ENCODE measurements at places on chromosomes 6 and 20. TPM values are rescaled to one million over a fixed set of nuclear protein-coding genes. Genes with fewer than 3 reads are reported as not detected.

- H3K4me1 ChIP-seq, result peaks cover 5% of the 10 kb centered on the region
- no peak for DNase-seq
- H3K36me3 ChIP-seq, result no peaks in the 10 kb centered on the region
- no peaks in the 10 kb centered on the region for H3K27me3 ChIP-seq
- H3K4me3 ChIP-seq, result no peak overlapping the region
Measured at GRCh38 chr6:7818257-7819214, 92.1 kb downstream of the TXNDC5 start.

The ADAM33 gene
- 23.3 TPM for polyA plus RNA-seq

GRCh38 chr6:42409581-42409980 lies 42.1 kb downstream of the TRERF1 start:
- H3K27ac ChIP-seq, result no peak overlapping the region
- DNase-seq, result no peak
- peaks cover 7% of the 10 kb centered on the region for H3K4me1 ChIP-seq
- no peak overlapping the region for H3K4me3 ChIP-seq
- H3K36me3 ChIP-seq, result no peaks in the 10 kb centered on the region

- H3K4me3 ChIP-seq, result no peak overlapping the region
- no peaks in the 10 kb centered on the region for H3K36me3 ChIP-seq
- H3K4me1 ChIP-seq, result no peaks in the 10 kb centered on the region
- no peak for DNase-seq
- no peaks in the 10 kb centered on the region for H3K27me3 ChIP-seq
Measured at GRCh38 chr20:8344631-8345030, 212.6 kb downstream of the PLCB1 start.

The DUSP15 gene
- 2.5 TPM for polyA plus RNA-seq

- no peaks in the 10 kb centered on the region for H3K4me1 ChIP-seq
- no peaks in the 10 kb centered on the region for H3K36me3 ChIP-seq
- no peaks in the 10 kb centered on the region for H3K27me3 ChIP-seq
- DNase-seq, result no peak
- no peak overlapping the region for H3K4me3 ChIP-seq
Measured at GRCh38 chr6:127190552-127190951, 72.1 kb downstream of the RSPO3 start.

DNA sequence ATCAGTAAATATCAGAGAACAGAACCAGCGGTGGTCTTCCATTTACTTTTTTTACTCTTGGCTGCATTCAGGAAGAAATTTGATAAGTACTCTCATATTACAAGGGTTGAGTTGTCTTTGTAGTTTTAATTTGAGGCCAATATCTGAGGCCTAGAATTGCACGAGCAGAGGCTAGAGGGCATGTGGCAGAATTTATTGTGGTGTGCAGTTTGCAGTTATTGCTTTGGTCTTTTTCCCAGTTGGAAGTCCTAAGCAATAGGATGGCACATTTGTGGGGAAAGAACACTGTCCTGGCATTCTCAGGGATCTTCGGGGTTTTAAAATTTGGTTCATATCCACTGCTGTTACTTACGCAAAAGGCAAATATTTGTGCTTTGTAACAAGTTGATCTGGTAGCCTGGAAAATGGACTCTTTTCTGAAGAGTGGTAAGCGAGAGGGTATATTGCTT lies 66.0 kb downstream of the CTNNBL1 start:
- no peak overlapping the region for H3K27ac ChIP-seq
- H3K4me3 ChIP-seq, result no peak overlapping the region
- no peaks in the 10 kb centered on the region for H3K27me3 ChIP-seq
- H3K4me1 ChIP-seq, result peaks cover 9% of the 10 kb centered on the region
- no peaks in the 10 kb centered on the region for H3K36me3 ChIP-seq
- DNase-seq, result no peak

The FOXS1 gene
- polyA plus RNA-seq, result 5.0 TPM

GRCh38 chr6:27439371-27439770 lies 33.5 kb downstream of the ZNF184 start:
- no peaks in the 10 kb centered on the region for H3K36me3 ChIP-seq
- no peaks in the 10 kb centered on the region for H3K4me1 ChIP-seq
- H3K27ac ChIP-seq, result no peak overlapping the region
- no peak for DNase-seq

GRCh38 chr6:149267072-149267471 lies 50.4 kb upstream of the TAB2 start:
- no peaks in the 10 kb centered on the region for H3K4me1 ChIP-seq
- no peak overlapping the region for H3K4me3 ChIP-seq
- H3K27me3 ChIP-seq, result no peaks in the 10 kb centered on the region
- no peaks in the 10 kb centered on the region for H3K36me3 ChIP-seq

- peaks cover 2% of the 10 kb centered on the region for H3K4me1 ChIP-seq
- H3K4me3 ChIP-seq, result no peak overlapping the region
- H3K27ac ChIP-seq, result no peak overlapping the region
- DNase-seq, result no peak
- H3K36me3 ChIP-seq, result no peaks in the 10 kb centered on the region
- H3K27me3 ChIP-seq, result no peaks in the 10 kb centered on the region
Measured at GRCh38 chr20:46557231-46557956, 6.9 kb upstream of the OCSTAMP start.

The EMILIN3 gene
- polyA plus RNA-seq, result 2.0 TPM

The FAM209A gene
- polyA plus RNA-seq, result not detected

The TRMT11 gene
- polyA plus RNA-seq, result 10.7 TPM

DNA sequence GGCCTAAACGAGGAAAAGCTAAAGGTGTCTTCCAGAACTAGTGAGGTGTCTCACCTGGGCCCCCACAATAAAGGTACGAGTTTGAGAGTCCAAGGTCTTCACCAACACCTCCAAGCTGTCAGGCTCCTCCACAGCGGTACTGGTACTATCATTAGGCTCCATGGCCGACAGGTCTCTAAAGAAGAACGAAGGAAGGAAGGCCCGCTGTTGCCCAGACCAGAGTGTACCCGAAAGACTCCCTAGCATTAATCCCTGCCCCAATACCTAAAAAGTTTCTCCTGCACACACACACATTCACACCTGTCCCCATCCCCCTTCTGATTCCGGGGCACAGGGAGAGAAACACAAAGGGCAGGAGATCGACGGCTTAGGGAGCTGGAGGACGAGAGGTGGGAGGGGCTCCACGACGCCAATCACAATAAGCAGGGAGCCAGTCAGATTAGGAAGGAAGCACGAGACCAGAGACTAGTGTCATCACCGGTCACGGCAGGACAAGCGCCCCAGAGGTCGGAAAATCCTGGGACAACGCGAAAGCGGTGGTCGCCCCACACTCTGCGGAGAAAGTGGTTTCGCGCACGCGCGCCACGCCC lies 764 bp downstream of the BAG6 start:
- H3K4me1 ChIP-seq, result peaks cover 6% of the 10 kb centered on the region
- no peaks in the 10 kb centered on the region for H3K36me3 ChIP-seq
- H3K27ac ChIP-seq, result peak overlapping the region; percentile 100
- no peak for DNase-seq
- H3K27me3 ChIP-seq, result no peaks in the 10 kb centered on the region
- H3K4me3 ChIP-seq, result peak overlapping the region; percentile 95

GRCh38 chr6:41216616-41217015 lies 11.5 kb upstream of the TREML4 start:
- no peaks in the 10 kb centered on the region for H3K36me3 ChIP-seq
- H3K4me3 ChIP-seq, result no peak overlapping the region
- H3K4me1 ChIP-seq, result no peaks in the 10 kb centered on the region
- no peak overlapping the region for H3K27ac ChIP-seq
- H3K27me3 ChIP-seq, result no peaks in the 10 kb centered on the region

The PRRT1 gene
- 16.3 TPM for polyA plus RNA-seq

The BCAS1 gene
- polyA plus RNA-seq, result 0.57 TPM

GRCh38 chr6:148177589-148178233 lies 164.9 kb upstream of the SASH1 start:
- H3K4me3 ChIP-seq, result no peak overlapping the region
- H3K27me3 ChIP-seq, result no peaks in the 10 kb centered on the region
- no peaks in the 10 kb centered on the region for H3K36me3 ChIP-seq
- no peaks in the 10 kb centered on the region for H3K4me1 ChIP-seq
- no peak overlapping the region for H3K27ac ChIP-seq

GRCh38 chr6:52958546-52959255 lies 36.4 kb downstream of the GSTA4 start:
- H3K36me3 ChIP-seq, result no peaks in the 10 kb centered on the region
- H3K27me3 ChIP-seq, result no peaks in the 10 kb centered on the region
- no peak for DNase-seq

GRCh38 chr20:62059401-62059800 lies 6.3 kb downstream of the TAF4 start:
- no peaks in the 10 kb centered on the region for H3K27me3 ChIP-seq
- no peaks in the 10 kb centered on the region for H3K36me3 ChIP-seq
- no peak overlapping the region for H3K27ac ChIP-seq
- H3K4me1 ChIP-seq, result peaks cover 12% of the 10 kb centered on the region

DNA sequence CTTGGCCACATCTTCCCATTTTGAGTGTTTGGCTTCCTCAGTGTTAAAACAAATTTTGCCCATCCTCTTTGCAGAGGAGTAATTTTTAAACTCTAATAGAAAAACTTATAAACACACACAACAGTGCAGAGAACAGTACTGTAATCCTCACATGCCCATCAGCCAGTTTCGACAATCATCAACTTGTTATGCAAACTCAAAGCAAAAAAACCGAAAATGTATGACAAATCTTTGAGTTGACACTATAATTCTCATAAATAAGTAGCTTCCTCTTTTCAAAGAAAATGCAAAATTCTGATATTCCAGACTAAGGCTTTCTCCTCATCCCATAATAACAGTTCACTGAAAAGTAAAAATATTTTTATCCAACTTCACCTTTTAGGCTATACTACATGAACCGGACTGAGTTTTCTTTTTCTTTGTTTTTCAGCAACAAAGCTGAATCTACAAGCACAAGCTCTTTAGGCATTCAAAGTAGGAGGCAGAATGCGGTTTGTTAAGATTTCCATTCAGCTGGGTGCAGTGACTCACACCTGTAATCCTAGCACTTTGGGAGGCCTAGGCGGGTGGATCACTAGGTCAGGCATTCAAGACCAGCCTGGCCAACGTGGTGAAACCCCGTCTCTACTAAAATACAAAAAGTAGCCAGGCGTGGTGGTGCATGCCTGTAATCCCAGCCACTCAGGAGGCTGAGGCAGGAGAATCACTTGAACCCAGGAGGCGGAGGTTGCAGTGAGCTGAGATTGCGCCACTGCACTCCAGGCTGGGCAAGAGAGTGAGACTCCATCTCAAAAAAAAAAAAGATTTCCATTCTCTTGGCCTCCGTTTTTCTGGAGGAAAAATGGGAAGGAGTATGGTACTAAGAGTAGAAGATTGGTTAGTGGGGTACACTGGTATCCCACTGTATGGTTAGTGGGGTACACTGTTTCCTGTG lies 74.8 kb downstream of the GCNT2 start:
- H3K4me1 ChIP-seq, result no peaks in the 10 kb centered on the region
- no peak overlapping the region for H3K4me3 ChIP-seq
- no peaks in the 10 kb centered on the region for H3K27me3 ChIP-seq

The MYH7B gene
- 2.3 TPM for polyA plus RNA-seq

All from ovary (tissue), 10 donors.